ENCODE measurements at places on chromosomes 13 and 19.

DNA sequence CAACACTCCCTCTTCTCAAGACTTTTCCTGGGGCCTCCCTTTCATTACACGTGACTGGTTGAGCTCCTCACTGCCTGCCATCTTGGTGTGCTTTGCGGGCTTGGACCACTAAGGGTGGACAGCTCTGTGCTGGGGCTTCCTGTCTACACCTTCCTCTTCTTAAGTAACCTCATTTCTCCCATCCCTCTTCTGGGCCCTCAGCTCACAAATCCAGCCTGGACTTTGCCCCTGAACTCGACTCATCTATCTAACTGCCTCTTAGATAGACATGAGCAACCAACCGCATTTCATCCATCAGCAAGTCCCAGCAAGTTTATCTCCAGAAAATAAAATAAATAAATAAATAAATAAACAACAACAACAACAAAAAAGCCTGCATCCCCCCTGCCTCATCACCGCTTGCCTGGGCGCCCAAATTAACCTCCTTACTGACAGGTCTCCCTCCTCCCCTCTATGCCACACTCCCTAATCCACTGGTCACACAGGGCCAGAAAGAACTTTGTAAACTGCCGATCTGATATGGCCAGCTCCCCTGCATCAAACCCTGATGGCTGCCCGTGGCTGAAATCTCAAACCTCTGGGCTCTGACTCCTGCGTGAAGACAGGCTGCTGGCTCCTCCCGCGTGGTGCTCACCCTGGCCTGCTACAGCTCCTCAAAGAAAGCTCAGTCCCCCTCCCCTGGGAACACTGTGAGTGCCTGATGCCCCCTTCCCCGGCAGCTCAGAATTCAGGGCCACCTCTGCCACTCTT lies 7.8 kb downstream of the ISOC2 start:
- no peak for DNase-seq

DNA sequence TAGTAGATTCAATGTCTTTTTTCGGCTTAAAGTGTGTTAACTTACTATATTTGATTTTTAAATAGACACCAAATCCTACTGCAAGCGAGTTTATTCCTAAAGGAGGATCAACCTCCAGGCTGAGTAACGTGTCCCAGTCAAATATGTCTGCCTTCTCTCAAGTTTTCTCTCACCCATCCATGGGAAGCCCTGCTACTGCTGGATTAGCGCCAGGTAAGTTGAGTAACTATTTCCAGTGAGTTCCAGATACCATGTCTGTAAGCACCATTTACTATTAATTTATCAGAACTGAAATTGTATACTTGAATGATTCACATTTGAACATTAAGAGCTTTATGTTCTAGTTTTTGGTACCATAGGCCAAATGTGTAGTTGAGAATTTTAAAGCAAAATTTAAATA lies 81.8 kb downstream of the PAN3 start:
- no peak for DNase-seq

DNA sequence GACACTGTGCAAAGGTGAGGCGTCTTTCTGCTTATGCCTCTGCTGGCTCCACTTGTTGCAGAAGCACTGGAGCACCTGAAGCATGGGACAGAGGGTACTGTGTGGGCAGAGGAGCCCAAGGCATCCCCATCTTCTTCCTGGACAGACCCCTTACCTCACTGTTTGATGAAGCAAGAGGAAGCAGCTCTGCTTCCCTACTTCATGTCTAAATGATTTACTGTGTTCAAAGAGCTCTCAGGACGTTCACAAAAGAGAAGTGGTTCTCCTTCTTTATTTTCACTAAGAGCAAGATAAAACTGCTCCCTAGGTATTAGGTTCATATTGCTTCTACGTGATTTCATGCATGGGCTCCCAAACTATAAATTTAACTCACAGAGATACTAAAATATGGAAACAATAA lies 1635.4 kb upstream of the SLC10A2 start:
- no peak for DNase-seq

- DNase-seq, result no peak
Measured at GRCh38 chr19:51809787-51810186, 14.8 kb downstream of the FPR3 start.

GRCh38 chr19:37905946-37906868 lies at the start of gene WDR87:
Gene WDR87 (minus strand): TSS chr19:37906594. CDS start chr19:37898239, 8,355 bp downstream.
- DNase-seq, result peak; percentile 15

DNA sequence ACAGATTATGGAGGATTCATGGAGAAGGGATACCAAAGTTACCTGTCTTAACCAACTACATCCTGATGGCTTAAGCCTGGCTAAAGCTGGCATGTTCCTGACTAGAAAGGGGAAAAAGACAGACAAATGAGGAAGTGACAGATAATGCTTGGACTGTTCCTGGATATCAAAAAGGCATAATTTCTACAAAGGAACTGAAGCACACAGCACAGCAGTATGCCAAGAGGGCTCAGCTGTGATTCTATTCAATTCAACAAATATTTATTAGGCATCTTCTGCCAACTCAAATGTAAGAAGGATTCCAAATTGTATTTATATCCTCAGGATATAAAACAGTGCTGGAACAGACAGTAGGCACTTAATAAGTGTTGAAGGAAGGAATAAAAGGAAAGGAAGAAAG lies 59.5 kb downstream of the KLF12 start:
- DNase-seq, result no peak

GRCh38 chr19:48051335-48052033 lies 7.6 kb upstream of the CABP5 start:
- no peak for DNase-seq

GRCh38 chr19:48726556-48726955 lies 7.0 kb upstream of the MAMSTR start:
- no peak for DNase-seq

DNA sequence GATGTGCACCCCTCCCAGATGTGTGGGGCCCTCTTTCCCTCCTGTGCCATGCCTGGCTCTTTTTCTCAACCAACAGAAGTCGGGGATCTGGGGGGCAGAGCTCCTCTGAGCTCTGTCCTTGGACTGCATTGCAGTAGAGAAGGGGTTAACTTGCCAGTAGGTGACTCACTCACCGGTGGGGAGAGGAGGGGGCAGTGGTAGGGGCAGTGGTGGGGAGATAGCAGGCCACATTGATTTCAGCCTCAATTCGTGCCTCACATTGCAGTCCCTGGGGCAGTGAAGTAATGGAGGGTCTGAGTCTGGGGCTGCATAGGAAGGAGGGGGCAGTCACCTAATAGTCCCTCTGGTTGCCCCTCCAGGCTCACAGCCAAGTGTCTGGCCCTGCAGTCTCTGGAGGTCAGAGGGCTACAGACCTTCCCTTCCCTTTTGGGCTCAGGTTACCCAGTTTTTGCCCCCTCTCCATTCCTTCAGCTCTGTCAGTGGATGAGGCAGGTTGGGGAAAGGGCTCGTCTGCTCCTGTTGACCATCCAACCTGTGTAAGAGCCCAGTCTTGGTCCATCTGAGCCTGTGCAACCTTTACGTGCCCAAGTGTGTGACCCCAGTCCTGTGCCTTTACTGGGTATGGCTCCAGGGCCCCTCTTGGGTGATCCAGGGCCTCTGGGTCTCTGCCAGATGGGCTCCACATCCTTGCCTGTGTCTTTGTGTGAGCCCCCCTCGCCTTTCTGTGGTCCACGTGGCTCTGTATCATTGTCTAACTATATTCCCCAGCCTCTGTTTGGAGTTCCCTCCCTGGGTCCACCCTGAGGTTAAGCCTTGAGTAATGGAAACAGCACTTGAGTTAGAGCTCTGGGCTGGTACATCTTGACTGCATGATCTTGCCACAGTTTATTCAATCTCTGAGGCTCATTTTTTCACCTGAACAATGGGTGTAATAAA lies 13.0 kb downstream of the CIC start:
- no peak for DNase-seq

- DNase-seq, result no peak
Measured at GRCh38 chr13:113041293-113041690, 64.3 kb upstream of the F7 start.

GRCh38 chr13:77779552-77780272 lies 82.2 kb downstream of the SLAIN1 start:
- no peak for DNase-seq

GRCh38 chr19:36775768-36776167 lies 3.2 kb upstream of the ZNF850 start:
- DNase-seq, result no peak

DNA sequence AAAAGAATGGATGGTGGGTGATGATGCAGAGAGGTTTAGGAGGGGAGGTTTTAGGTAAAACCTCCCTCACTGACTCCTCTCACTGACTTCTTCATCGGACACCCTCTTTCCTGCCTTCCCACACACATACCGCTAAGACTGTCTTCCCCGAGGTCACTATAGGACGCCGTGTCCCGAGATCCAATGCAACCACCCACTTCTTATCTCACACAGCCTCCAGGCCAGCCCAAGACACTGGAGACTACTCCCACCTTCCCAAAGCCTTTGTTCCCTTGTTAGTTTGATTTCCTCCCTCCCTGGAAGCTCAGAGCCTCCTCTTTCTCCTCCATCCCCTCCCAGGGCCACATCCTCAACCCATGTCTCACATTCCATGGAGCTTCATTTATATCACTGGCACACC lies 16.5 kb upstream of the CAMSAP3 start:
- no peak for DNase-seq

DNA sequence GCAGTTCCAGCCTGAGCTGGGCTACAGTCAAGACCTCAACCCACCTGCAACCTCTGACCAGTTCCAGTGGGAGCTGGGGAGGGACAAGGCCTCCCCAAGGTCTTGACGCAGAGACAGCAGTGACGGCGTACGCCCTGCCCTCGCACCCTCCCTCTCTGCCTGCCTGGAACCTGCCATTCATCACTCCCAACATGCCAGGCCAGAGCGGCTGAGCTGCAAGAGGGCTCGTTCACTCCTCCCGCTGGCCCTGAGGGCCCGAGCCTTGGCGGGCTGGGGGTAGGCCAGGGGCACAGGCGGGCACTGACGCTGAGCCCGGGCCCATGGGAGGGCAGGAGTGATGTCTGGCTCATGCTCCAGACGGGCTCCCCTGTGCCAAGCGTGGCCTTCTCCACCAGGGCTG lies 8.2 kb downstream of the NDUFA11 start:
- no peak for DNase-seq

- DNase-seq, result no peak
Measured at GRCh38 chr13:99722931-99723330, 221.7 kb downstream of the TM9SF2 start.

DNA sequence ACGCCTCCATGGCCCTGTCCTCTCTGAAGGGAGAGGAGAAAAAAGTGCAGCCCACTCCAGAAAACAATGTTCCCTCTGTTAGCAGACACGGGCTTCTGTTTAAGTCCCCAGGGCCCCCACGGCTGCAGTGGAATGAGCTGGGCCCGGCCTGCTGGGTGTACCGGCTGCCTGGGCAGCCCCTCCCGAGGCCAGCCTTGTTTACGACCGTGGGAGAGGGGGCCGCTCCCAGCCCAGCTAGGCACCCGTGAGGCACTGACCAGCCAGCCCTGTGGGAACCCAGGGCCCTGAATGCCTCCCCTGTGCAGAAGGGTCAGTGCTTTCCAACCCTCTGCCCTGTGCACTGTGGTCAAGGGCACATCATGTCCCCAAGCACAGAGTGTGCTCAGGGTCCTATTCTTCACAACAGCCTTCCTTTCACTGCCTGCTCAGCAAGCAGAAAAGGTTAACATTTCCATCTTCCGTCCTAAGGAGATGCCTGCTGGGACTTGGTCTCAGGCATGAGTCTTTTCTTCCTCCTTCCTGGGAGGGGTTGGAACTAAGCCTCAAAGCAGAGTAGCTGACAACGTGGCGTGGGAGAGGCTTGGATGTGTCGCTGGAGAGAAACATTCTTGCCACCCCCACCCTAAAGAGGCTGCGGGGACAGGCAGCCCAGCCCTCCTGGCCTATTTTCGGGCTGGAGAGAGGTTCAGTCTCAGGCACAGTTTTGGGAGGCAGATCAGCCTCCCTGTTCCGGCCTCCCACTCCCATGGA lies 90.1 kb downstream of the RGCC start:
- DNase-seq, result no peak

GRCh38 chr19:49888510-49888824 lies 8.2 kb downstream of the IL4I1 start:
- no peak for DNase-seq

DNA sequence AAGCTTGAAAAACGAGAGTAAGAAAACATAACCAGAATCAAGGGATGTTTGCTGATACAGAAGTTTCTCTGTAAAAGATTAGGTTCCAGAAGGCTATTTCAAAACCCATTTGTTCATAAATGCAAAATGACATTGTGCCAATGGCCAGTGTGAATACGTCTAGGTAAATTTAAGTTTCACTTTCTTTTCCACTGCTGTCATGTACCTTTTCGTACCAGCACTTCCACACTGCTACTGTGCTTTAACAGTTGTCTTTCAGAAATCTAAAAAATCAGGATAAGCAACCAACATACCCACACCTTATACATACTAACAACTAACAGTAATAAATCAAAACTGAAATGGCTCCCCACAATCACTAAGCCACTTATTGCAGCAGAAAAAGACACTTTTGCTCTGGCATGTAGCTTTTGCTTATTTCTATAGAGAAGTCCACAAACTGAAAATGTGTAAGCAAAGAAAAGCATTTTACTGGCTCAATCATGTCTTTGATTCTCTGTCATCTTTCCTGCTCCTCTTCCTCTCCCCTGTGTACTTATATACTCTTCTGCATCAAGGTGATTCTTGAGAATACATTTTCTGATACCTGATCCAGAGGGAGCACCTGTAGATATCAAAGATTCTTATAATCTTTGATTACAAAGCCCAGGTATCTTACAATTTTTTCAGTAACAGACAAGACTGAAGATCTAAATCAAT lies 34.3 kb downstream of the ELF1 start:
- no peak for DNase-seq

DNA sequence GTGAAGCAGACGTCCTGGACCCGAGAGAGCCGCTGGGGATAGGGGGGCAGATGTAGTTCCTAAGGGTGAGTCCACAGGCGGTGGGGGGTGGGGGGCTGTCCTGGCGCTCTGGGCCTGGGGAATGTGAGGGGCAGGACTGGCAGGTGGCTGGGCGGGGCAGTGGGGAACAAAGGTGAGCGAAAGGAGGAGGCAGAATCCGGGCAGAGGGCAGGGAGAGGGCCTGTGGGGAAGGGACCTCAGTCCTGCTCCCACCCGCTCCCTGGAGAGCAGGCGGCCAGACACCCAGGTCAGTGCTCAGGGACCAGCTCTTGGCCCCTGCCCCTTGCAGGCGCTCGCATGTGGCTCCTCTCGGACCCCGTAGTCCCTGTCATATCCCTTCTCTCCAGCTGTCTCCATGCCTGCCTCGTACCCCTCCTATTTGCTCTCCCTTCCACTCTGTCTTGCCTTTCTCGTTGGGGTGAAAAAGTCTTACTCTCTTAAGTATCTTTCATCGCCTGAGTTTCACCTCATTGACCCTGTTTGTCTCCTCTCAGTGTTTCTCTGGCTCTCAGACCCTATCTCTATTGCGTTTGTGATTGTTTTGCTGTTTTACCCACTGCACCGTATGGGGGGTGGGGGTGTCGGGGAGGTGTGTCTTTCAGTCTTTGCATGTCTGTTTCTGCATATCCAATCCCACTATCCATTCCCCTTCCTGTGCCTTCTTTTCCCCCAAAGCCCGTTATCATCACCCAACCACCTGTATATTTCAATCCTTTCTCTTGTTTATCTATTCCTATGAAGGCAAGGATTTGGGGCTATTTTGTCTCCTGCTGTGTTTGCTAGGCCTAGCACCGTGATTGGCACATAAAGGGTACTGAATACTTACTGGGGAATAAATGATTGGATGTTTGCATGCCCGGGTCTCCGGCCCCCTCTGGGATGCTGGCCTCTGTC lies 5.8 kb downstream of the SPHK2 start:
- DNase-seq, result no peak

GRCh38 chr13:92187378-92187989 lies 789.1 kb downstream of the GPC5 start:
- DNase-seq, result no peak

GRCh38 chr19:35341565-35342225 lies 6.0 kb upstream of the FFAR1 start:
- DNase-seq, result no peak
